CD8-positive, alpha-beta memory T cell (primary cell): ENCODE measurements at places on chromosomes 1 and 21.

GRCh38 chr1:231337043-231337471 lies 595 bp downstream of the EXOC8 start:
- DNase-seq, result no peak

DNA sequence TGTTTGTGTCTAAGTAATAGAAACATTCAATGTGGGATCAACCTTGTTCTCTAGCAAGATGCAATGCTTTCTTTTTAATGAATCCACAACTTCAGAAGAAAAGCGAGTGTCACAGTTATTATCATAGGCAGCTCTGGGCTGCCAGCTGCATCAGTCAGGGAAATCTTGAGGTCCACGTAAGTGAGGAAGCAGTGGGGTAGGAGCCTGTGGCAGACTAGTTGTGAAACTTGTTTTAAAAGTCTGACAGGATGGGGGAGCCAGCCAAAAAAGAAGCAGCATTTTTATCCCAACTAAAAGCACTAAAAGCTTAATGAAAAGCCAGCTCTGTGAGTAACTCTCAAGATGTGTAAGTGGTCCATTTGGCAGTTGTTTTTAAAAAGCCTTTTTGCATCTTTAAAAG lies 113.1 kb downstream of the ZNF326 start:
- DNase-seq, result no peak

- no peak for DNase-seq
These were observed 1.3 kb downstream of the INAVA start for GRCh38 chr1:200895801-200896530.

- no peak for DNase-seq
These were observed 60.2 kb upstream of the ACTRT2 start for GRCh38 chr1:2961081-2961480.

GRCh38 chr1:40658751-40659648 lies 6.5 kb downstream of the RIMS3 start:
- no peak for DNase-seq

DNA sequence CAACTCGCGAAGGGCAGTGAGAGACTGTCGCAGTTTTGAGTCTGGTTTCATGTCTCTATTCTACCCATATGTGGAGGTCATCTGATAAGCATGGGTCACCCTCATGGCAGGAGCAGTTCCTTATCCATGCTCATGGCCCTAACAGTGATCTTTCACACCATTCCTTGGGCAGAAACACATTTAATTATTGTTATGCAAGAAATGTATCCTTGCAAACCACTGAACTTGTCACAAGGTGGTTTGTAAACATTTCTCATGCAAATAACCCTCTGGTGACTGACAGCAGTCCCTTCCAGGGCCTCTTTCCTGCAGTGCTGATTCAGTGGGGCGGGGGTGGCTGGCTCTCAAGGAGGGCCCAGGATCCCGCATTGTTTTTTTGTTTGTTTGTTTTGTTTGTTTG lies 421.4 kb upstream of the RUNX1 start:
- no peak for DNase-seq

- no peak for DNase-seq
These were observed 31.8 kb downstream of the UBE2U start for GRCh38 chr1:64235181-64235580.

DNA sequence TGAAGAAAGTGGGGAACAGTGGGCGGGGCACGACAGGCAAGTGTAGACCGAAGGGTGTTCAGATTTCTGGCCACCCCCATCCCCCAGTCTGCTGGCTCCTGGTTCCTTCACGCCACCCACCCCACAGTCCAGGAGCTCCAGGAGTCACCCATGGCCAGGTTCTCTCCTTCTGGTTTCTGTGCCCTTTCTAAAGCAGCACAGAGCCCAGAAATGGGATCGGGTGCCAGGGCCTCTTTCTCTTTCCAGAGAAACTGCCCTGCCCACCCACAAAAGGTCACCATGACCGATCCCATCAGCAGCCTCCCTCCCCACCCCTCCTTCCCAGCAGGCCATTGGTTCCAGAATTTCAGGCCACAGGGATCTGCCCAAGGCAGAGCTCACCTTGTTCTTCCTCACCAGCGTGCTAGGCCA lies 3.2 kb upstream of the CELSR2 start:
- DNase-seq, result no peak
